ENCODE measurements at places on chromosomes 12 and 14.

- no peak for DNase-seq
Observed at GRCh38 chr14:75803765-75804164, 142.7 kb downstream of the TTLL5 start.

DNA sequence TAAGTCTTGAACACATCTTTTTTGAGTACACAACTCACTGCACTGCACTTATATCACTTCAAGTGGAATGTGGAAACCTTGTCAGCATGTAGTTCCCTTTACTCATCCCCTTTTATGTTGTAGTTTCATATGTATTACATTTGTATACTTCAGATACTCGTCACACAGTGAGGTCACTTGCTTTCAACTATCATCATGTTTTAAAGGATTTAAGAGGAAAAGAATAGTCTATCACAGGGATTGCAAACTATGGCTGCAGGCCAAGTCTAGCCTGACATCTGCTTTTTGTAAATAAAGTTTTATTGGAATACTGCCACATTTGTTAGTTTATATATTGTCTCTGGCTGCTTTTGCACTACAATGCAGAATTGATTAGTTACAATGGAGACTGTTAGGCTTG is 24.3 kb downstream of the CNOT2 start:
- no peak for DNase-seq

DNA sequence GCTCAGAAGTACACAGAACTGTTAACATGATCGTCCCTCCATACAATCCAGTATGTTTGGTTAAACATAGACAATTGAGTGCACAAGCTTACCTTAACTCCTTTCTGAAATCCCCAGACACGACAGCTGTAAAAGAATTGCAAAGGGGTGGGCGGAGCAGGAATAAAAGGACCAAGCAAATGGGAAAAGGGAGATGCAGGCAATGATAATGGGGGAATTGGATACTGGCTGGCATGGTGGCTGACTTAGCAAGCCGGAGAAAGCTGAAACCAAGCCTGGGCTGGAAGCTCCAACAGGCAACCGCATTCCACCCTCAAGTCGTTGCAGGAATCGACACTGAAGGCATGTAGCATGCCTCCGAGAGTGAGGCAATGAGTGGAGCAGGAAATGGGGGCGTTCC is 96.8 kb upstream of the TMEM132C start:
- DNase-seq = no peak

GRCh38 chr12:66142826-66143225 is 12.3 kb upstream of the LLPH start:
- DNase-seq = no peak

- DNase-seq = no peak
Observed at GRCh38 chr14:24943024-24943423, 106.9 kb downstream of the STXBP6 start.

- no peak for DNase-seq
Observed at GRCh38 chr14:44589180-44589579, 82.1 kb upstream of the FSCB start.

DNA sequence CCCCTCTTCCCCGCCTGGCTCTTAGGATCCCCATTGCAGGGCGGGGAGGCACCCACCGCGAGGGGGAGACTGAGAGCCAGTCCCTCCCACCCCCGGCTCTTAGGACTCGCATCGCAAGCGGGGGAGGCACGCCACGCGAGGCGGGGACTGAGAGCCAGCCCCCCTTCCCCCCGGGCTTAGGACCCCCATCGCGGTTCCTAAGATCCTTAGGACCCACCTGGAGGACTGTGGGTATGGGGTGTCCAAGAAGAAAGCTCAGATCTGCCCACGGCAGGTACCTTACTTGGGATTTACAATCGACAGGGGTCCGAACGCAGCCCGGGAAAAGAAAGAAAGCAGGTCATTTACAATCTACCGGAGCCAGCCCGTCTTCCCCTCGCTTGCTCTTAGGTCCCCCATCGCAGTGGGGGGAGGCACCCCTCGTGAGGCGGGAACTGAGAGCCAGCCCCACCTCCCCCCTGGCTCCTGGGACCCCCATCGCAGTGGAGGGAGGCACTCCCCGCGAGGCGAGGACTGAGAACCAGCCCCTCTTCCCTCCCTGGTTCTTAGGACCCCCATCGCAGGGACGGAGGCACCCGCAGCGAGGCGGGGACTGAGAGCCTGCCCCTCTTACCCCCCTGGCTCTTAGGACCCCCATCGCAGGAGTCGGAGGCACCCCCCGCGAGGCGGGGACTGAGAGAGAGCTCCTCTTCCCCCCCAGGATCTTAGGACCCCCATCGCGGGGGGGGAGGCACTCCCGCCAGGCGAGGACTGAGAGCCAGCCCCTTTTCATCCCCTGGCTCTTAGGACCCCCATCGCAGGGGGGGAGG is 43.7 kb downstream of the DDX11 start:
- no peak for DNase-seq

DNA sequence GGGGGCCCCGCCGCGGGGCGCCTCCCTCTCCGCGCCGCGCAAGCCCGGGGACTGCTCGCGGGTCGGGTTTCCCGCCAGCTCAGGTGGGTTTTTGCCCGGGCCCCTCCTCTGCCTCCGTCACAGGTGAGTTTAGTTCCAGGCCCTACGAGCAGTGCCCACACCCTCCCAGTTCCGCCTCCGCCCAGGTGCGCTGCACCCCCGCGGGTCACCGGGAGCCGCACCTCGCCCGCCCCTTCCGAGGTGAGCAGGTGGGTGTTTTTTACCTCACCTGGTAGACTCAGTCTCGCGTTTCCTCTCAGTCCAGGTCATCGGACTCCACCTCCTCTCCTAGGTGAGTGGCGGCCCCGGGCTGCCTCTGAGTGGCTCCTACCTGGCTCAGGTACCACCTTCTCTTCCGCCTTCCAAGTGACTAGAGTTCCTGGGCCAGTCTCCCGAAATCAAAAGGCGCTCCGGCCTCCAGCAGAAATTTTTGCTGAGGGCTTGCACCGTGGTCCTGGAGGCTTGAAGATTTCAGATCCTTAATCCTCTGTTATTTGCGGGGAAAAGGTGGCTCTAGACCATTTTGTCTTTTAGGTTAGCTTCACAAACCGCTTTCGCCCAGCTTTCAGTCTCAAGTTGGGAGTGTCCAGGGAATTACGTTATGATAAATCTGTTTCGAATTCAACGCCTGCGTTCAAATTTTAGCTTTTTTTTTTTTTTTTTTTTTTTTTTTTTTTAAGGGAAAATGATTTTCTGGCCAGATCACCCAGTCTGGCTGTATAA is at the start of gene TMEM30B:
TMEM30B (minus strand) TSS at position 153 of the 762 bp plus-strand sequence. CDS start 191 bp downstream, outside the sequence.
- no peak for DNase-seq

- no peak for DNase-seq
Observed at GRCh38 chr12:65200007-65200665, 30.8 kb downstream of the LEMD3 start.

DNA sequence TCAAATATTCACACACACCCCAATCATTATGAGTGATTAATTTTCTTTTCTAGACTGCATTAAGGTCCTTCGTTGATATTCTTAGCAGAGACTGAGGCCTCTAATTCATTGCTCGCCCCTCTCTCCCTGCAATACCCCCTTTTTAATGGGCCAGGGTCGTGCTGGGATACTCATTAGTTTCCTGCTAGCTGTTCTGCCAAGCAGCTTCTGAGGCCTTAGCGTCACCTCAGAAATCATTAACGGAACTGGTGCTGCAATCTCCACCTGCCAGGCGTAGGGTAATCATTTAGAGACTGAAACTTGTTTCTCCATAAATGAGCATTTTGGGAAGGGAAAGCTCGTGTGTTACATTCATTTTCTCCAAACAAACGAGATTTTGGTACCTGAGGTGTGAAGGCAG is 1054.7 kb downstream of the GALC start:
- no peak for DNase-seq

DNA sequence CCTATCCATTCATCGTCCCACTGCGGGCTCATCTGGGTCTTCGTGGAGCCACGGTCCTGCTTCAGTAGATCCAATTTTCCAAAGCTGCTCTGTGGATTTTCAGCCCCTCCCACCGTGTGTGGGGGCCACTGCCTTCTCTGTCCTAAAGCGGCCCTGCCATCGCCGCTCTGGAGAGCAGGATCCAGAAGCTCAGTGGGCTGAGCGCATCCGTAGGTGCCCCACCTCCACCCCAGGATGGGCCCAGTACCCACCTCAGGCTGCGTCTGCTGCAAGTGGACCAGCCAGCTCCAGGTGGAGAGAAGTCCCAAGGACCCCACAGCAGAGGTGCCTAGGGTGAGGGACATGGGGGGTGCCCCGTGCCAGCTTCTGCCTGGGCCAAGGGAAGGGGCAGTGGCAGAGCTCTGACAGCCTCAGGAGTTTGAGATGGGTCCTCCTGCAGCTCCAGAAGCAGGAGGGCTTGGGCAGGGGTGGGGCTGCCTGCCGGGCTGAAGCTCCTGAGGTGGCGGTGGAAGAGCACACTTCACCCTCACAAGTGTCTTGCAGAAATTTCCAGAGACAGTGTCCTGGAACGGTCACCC is 148.1 kb upstream of the C14orf180 start:
- DNase-seq = no peak

Data from CMK (cell line).